ENCODE measurements at places on chromosomes 4 and X.

DNA sequence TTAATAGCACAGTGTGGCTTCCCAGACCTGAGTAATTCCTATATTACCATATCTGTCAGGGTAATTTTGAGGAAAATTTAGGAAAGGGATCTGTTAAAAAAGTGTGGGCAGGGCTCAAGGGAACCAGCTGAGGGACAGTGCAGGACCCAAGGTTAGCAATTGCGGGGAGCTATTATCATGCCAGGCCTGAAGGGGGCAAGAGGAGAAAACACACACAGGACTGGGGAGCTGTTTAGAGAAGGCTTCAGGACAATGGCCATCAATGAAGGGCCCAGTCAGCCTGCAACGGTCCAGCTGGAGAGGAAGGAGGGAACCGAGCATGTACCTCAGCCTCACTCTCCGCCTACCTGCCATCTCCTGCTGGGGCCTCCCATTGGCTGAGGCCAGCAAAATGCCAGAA, 19.0 kb upstream of the NHS start:
- no peak for DNase-seq

DNA sequence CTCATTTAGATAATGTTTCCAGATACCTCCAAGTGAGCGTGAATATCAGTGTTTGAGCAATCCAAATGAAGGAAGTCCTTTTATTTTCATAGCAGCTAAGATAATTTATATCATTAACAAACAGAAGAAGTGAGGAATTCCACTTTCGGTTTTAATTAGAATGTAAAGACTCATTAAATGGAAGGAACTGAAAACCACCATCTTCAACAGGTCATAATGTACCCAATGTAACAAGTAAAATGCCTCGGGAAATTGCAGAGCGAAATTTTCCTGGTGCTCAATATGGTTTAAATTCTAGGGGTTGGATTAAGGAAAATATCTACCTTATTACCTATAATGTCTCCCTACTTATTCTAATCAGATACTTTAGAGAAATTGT, 33.9 kb upstream of the SLC9A7 start:
- DNase-seq, result no peak

DNA sequence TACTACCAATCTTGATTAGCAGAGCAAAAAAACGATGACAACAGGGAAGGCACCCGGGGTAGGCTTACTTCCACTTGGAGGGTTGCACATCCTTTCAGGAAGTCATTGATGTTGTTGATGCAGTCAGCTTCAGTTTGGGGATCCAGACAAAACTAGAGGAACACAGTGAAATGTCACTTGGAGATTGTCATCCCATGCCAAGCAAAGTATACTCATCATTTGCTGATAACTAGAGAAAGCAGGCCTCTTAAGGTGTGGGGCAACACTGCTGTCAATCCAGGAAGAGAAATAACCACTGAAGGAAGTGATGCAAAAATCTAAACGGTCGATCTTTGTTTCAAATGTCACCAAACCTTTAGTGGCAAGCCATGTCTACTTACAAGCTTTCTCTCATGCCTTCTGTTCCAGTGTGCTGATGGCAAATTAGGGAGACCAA, 1.4 kb downstream of the ARHGEF6 start:
- DNase-seq, result no peak

- no peak for DNase-seq
These were observed 387.5 kb upstream of the PPP1R2C start for GRCh38 chrX:43165343-43165920.

DNA sequence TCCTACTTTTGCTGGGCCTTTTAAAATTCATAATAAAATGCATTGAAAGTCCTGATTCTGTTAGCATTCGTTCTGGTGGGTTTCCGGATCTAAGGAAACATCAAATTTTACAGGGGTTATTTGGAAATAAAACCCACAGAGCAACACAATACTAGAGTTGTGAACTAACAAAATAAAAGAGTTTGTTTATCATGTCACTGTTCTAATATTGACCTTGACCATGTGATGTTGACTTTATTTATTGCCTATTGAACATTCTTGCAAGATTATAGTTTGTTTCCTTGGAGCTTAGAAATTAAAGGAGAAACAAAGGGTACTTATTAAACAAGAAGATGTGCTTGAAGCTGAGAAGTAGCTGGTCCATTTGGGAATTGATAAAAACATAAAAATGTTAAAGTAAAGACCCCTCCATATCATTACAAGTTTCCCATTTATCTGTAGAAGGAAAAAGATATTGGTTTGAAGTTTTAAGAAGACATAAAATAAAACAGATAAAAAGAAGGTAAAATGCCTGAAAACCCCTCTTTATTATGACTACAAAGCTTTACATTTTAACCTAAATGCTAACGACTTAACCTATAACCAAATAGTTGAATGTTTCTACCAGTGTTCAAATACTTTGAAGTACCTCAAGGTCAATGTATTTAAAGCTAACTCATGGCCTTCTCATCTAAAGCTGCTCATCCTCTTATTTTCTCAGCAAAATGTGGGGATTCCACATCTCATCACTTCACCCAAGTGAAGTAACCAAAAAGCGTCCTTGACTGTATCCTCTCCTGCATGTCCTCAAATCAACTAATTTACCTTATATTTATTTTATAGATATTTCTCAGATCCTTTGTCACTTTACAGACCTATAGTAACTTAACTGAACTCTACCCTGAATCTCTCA, 179.6 kb downstream of the GASK1B start:
- no peak for DNase-seq

DNA sequence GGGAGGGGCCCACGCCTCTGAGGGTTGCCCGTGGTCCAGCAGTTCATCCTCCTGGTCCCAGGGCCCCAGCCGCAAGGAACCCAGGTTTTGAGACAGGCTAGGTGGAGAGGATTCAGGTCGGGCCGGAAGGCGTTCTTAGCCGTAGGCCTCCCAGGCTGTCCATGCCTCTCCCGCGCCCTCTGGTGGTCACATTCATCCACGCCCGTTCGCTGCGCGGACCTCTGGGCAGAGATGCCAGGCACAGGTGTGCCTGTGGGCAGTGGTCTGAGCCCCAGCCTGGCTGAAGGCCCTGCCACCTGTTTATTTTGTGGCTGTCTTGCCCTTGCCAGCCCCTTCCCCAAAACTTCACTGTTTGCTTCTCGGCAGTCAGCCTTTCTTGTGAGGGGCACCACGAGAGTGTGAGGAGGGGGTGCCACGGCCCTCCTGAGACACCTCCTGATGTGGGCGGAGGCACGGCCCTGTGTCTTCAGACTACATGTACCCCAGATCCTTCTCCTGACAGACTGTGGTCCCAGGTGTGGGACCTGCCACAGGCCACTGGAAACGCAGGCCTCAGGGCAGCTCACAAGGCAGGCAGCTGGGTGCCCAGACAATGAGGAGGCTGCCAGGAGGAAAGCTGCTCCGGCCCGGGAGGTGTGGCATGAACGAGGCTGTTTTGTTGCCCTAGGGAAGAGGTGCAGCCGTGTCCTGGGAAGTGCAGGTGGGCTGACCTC, 5.0 kb downstream of the UVSSA start:
- DNase-seq, result peak; percentile 31

DNA sequence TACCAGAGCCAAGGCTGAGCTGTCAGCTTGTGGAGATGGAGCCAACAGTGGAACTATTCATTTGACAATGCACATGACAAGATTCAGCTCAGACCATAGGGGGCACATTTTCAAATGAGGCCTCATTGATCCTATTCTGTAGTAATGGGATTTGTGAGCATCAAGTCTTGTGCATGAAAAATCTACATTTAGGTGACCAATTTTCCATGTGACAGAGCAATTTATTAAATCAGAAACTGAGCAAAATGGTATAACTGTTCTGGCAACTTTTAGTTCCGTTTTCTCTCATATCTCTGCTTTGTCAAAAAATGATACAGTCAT, 108.5 kb upstream of the PCDH18 start:
- DNase-seq, result no peak

GRCh38 chrX:73412930-73413329, 33.9 kb upstream of the CDX4 start:
- DNase-seq, result no peak

DNA sequence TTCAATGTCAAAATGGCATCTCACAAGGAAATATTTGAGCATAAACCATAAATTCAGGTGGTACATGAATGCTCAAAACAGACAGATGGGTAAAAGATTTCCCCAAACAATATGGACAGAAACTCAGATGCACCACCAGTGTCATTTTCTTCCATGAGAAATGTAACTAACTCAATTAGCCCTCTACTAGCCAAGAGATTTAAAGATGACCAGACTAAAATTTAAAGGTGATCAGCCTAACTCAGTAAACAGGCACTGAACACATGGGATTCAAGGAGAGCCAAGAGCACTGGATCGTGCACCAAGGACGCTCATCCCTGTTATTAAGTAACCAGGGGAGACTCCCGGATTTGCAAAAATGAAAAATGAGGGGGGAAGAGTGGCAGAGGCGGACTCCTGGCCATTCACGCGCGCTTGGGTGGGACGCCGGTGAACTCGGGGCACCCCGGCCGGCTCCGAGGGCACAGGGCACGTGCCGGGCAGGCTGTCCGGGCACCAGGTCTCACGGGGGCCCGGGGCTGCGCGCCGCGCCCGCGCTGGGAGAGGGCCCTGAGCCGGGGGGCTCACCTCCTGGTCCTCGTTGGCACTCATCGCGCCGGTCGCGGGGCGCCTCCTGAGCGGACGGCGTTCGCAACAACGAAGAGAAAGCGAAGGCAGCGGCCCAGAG, 490 bp downstream of the RWDD4 start:
- no peak for DNase-seq

- DNase-seq, result no peak
These were observed 89.0 kb downstream of the SLC39A8 start for GRCh38 chr4:102256321-102256720.

DNA sequence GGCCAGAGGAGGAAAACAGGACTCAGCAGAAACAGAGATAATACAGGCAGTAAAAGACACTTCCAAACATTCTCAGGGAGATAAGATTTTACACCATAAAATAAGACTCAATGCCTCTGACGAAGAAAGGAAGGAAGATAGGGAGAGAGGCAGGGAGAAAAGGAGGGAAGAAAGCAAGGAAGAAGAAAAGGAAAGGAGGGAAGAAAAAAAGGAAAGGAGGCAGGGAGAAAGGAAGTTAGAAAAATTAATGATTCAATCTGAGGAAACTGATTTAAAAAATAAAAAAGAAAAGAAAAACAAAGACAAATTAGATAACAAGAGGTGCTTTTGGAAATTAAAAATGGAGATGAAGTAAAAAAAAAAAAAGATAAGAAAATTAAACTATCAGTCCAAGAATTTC, 72.1 kb downstream of the PDS5A start:
- no peak for DNase-seq

- no peak for DNase-seq
These were observed 80.7 kb downstream of the FHIP1A start for GRCh38 chr4:151489462-151490203.

DNA sequence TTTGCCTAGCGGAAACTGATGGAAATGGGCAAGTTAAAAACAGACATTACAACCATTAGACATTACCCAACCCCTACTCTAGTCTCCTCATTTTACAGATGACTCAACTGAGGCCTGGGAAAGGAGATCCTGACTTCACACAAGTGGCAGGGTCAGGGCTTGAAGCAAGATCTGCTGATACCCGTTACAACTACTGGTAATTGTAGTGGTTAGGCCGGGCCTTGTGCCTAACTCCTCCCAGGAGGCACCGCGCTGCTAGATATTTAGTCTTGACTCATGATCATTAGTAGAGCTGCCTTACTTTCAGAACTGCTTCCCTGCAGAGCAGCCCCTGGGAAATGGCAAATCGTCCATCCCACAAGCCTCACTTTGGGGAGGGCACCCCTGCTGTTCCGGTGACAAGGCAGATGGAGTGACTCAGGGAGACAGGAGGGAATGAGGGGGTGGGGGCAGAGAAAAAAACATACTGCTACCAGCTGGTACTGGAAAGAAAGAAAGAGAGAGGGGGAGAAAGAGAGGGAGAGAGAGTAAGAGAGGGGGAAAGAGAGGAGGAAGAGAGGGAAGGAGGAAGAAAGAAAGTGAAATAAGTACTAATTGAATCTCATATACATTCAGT, 12.2 kb downstream of the ARHGEF6 start:
- DNase-seq, result peak; percentile 91

- DNase-seq, result no peak
These were observed 15.7 kb upstream of the H2AZ1 start for GRCh38 chr4:99965674-99966350.

DNA sequence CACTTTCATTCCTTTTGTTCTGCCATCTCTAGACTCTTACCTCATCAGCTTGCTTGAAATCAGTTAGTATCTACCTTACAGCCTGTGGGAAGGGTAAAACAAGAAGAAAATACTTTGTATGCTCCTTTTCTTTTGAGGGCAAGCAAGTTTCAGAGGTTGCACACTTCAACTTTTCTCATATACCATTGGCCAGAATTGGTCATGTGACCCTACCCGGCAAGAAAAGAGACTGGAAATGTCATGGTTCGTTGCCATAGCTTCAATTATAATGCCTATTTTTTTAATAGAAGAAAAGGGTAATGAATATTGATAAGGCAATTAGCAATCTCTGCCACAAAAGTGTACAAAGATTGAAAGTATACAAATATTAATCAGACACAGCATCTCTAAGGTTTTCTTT, 346.7 kb upstream of the TACR3 start:
- DNase-seq, result no peak

GRCh38 chrX:1661048-1661921, 46.4 kb downstream of the ASMT start:
- DNase-seq, result no peak

- DNase-seq, result no peak
These were observed 84.7 kb upstream of the NDST3 start for GRCh38 chr4:117949621-117950020.

DNA sequence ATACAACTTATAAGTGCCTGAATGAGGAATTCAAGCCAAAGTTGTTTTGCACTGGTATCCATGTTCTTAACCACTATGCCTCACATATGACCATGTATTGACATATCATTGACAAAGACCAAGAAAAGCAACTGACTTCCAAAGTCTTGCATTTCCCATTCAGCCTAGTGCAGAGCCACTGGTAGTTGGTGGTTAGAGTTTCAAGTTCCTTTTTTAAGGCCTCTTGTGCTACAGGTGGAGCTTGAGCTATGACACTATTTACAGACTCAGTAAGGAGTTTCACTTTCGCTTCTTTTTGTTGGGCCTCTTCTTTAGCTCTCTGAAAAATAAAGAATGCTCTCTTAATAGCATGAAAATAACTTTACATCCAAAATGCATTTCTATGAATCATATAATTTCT, 763.0 kb downstream of the DMD start:
- DNase-seq, result no peak

DNA sequence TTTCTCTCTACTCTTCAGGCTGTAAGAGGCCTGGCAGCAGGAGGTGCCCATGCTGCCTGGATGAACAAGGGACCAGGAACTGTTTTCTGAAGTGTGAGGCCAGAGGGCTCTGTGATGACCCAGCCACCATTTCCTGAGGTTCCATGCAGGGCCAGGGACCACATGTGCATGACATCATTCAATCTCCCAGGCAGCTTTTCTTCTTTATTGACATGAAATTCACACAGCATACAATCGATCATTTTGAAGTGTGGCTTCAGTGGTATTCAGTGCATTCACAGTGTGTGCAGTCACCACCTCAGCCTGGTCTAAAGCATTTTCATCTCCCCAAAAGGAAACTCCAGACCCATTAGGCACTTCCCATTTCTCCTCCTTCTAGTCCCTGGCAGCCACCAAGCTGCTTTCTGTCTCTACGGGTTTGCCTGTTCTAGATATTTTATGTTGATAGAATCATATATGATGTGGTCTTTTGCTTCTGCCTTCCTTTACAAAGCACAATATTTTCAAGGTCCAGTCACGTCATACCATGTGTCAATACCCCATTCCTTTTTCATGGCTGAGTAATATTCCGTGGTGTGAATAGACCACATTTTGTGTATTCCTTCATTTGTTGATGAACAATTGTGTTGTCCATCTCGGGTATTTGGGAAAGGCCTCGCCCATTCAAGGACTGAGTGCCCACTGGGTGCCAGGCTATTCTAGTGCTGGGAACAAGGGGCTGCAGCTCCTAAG, 93.1 kb downstream of the PSAPL1 start:
- DNase-seq, result peak; percentile 95

- no peak for DNase-seq
These were observed 31.6 kb downstream of the TRMT44 start for GRCh38 chr4:8472158-8472688.

All from astrocyte (in vitro differentiated cells and primary cell).